Right ventricle myocardium inferior (tissue), 1 donor: ENCODE measurements at places on chromosomes 16 and 17. TPM values are rescaled to one million over a fixed set of nuclear protein-coding genes. Genes with fewer than 3 reads are reported as not detected.

DNA sequence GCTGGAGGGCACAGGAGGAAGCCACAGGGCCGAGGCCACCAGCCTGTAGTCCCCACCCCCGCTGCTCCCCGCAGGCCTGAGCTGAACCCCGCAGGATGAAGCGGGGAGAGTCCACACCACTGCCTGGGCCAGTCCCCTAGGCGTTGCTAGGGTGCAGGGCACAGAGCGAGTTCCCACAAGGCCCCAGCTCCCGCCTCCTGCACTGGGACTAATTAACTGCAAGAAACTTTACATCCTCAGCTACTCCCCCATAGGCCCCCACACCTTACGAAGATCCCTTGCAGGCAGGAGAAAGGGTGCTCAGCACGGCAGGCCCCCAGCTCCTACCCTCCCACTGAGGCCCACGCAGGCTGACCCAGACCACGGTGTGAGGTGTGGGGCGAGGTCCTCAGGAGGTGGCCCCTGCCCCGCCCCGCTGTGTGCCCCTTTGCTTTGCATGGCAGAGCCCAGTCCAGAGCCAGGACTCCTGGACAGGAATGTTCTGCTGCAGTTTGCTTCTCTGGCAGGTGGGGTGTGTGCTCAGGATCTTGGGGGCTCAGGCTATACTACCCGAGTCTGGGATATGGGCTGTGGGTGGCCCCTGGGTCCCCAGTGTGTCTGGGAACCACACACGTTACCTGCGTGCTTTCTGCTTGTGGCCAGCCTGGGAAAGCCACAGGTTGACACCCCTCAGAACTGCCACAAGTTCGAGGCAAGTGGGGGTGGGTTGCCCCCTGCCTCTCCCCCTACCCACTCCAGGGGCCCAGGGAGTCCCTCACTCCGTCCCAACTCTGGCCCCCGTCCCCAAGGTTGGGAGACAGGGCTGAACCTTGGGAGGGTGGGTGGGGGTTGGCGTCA is 1.2 kb downstream of the GNG13 start:
- no peak for DNase-seq

Gene MT1E
- 136 TPM for total RNA-seq

GRCh38 chr17:75060434-75061054 is 13.5 kb downstream of the KCTD2 start:
- DNase-seq: no peak

DNA sequence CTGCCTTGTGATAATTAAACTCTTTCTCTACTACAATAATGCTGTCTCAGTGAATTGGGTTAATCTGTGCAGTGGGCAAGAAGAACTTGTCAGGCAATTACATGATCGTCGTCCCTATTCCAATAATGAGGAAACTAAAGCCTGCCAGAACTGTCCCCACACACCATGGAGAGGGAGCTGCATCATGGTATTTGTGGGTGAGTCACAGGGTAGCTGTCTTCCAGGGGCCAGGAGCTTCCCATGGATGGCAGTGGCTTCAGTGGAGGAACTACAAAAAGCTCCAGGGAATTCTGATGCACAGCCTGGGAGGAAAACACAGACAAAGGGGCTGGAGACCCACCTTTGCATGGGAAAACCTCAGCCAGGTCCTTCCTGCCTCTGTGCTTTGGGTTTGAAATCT is 83.3 kb upstream of the C16orf82 start:
- DNase-seq: no peak

- no peak for DNase-seq
These were observed 21.3 kb downstream of the KANSL1 start for GRCh38 chr17:46171939-46172338.

Gene EIF3C
- total RNA-seq: 357 TPM

DNA sequence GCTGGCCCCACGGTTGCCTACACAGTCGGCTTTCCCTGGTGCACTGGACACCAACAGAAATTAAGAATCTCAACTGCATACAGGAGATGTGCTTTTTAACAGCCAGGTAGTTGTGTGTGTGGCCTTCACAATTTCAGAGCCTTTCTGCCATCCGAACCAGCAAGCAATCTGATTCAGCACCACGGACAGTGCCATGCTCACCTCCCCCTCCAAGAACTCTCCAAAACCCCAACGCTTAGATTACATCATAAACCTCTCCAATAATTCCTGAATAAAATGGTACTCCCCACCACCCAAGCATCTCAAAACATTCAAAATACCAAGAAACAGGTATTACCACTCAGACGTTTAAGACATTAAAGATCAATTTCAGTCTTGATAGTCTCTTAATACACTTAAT is 31.8 kb downstream of the USP7 start:
- DNase-seq: no peak

DNA sequence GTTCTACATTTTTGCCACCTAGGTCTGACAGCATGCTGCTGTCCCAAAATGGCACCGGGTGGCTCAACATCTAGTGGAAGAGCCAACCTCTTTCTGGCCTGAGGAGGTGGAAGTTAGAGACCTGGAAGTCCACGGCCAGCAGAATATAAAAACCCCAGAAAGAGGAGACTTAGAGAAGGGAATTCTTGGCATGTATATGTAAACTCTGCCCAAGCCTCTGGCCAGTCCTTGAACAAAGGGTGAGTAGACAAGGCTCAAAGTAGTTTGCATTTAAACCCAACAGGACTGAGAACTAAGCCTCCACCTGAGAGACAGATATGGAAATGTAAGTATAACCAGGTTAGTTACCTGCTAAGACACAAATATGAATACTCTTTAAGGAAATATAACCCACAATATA is 210.3 kb downstream of the GRIN2A start:
- no peak for DNase-seq

Gene TMED6
- total RNA-seq: not detected

GRCh38 chr17:1216217-1217088 is 36.7 kb upstream of the ABR start:
- no peak for DNase-seq

DNA sequence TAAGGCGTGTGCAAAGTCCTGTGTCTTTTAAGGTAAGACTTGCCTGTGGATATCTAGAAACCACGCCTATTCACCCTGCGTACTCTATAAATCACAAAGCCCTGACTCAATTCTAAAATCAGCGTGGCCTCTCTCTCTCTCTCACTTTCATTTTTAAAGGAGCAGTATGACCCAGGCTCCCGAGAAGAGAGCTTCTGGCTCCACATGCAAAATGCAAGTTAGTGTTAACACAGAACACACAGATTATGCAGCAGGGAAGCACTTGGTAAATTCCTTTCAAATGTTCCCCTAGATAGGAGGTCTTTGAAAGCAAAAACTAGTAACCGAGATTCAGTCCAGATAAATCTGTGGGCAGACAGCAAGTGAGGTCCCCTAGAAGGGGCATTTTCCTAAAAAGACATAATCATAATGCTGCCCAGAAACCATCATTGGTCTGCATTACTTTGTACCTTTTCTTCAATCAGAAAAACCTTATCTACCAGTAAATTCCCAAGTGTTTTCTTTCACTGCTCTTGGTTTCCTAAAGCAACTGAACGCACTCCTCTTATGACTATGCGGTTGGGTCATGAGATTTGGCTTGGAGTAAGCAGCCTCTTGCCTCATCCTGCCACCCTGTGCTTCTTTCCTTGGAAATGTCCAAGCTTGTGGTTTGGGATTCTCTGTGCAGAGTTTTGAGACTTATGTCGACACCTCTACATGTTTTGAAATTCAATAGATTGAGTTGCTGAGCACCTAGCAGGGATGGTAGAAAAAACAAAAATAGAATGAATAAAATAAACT is 31.7 kb upstream of the KCNJ2 start:
- DNase-seq: no peak

- DNase-seq: no peak
These were observed 89.2 kb upstream of the BRD7 start for GRCh38 chr16:50457979-50458491.

Gene CETP
- 0.32 TPM for total RNA-seq
